ENCODE measurements at places on chromosomes 1 and 21. TPM values are rescaled to one million over a fixed set of nuclear protein-coding genes. Genes with fewer than 3 reads are reported as not detected.

RBM11 gene
- 7.2 TPM for total RNA-seq

FYB2 gene
- 2.1 TPM for total RNA-seq

ELAPOR1 gene
- total RNA-seq = 5.6 TPM

TMEM61 gene
- total RNA-seq = 2.4 TPM

CDC20 gene
- 0.50 TPM for total RNA-seq

BSND gene
- not detected for total RNA-seq

DNA sequence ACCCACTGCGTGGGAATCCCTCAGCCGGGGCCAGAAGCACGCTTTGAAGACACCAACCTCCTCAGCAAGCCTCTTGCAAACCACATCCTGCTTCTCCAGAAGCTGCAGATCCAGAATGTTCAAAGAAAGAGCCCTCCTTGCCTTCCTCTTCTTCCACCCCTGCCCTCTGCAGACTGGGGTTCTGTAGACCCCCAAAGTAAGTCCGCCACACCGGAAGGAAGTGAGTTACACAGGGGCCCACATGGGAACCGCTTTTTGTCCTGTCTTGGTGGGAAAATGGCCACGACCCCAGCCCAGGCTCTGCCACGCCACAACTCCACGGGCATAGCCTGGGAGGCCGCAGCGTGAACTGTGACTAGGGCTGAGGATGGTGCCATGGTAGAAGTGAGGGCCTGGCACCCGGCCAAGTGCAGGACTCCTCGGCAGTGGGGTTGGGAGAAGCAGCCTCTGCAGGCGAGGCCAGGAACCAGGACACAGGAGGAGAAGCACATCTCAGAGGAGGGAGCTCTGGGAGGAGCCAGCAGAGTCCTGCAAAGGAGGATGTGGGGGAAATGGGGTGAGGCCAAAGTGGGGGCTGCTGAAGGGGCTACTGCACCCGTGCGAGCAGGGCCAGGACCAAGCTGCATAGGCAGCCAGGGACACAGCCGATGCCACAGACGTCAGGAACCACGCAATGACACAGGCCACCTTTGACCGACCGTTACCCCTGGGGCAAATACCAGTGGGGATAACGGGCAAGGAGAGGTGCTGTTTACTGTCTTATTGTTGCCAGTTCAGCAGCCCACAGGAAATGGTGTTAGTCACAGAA, 30.9 kb downstream of the PDE9A start:
- no peak overlapping the region for H3K4me3 ChIP-seq
- H3K4me1 ChIP-seq = no peaks in the 10 kb centered on the region
- DNase-seq = no peak
- H3K27me3 ChIP-seq = no peaks in the 10 kb centered on the region

GRCh38 chr1:193524616-193525015, 338.2 kb upstream of the B3GALT2 start:
- H3K27me3 ChIP-seq = no peaks in the 10 kb centered on the region
- no peak overlapping the region for H3K4me3 ChIP-seq
- no peak overlapping the region for H3K27ac ChIP-seq

GRCh38 chr1:212284332-212284743, 872 bp upstream of the PPP2R5A start:
- no peaks in the 10 kb centered on the region for H3K36me3 ChIP-seq
- H3K27ac ChIP-seq = peak overlapping the region; percentile 47
- peak overlapping the region; percentile 80 for H3K4me3 ChIP-seq
- no peaks in the 10 kb centered on the region for H3K27me3 ChIP-seq

GRCh38 chr1:96722958-96723357, 1.4 kb downstream of the PTBP2 start:
- H3K4me3 ChIP-seq = peak overlapping the region; percentile 67
- no peaks in the 10 kb centered on the region for H3K36me3 ChIP-seq
- H3K4me1 ChIP-seq = peaks cover 5% of the 10 kb centered on the region
- H3K27ac ChIP-seq = peak overlapping the region; percentile 96
- no peak for DNase-seq
- no peaks in the 10 kb centered on the region for H3K27me3 ChIP-seq

GRCh38 chr1:66243548-66244130, 290.3 kb upstream of the SGIP1 start:
- no peak overlapping the region for H3K27ac ChIP-seq
- H3K36me3 ChIP-seq = no peaks in the 10 kb centered on the region
- DNase-seq = no peak
- H3K4me3 ChIP-seq = no peak overlapping the region
- H3K27me3 ChIP-seq = no peaks in the 10 kb centered on the region
- no peaks in the 10 kb centered on the region for H3K4me1 ChIP-seq

GRCh38 chr1:36994868-36995267, 39.4 kb downstream of the GRIK3 start:
- no peaks in the 10 kb centered on the region for H3K36me3 ChIP-seq
- no peak for DNase-seq
- H3K4me1 ChIP-seq = peaks cover 4% of the 10 kb centered on the region
- no peak overlapping the region for H3K4me3 ChIP-seq
- no peak overlapping the region for H3K27ac ChIP-seq

DNA sequence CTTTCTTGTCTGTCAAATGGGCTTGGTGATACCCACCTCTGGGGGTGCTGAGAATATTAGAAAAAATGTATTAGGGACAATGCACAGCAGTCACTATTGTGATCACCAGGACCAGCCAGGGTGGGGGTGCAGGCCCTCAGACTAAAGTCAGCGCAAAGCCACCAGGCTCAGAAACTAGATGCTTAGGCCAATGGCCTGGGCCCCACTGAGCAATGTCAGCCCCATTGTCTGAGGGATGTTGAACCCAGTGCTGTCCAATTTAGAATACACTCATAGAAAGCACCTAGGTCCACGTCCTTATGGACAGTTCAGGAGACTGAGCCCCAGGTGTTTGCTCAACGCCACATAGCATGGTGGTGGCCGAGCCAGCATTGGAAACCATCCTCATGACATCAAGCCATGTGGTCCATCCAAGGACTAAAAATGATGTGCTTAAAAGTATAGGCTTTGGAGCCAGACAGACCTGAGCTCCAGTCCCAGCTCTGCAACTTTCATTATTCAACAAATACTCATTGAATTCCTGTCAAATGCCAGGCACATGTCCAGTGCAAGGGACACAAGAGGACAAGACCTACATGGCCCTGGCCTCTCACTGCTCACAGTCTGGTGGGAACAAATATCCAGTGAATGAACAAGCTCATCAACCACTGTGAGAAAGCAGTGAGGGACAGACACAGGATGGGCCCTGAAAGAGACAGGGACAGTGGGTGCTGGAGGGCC, 273.8 kb downstream of the MATN1 start:
- no peak for DNase-seq
- H3K27me3 ChIP-seq = no peaks in the 10 kb centered on the region
- no peak overlapping the region for H3K27ac ChIP-seq
- no peaks in the 10 kb centered on the region for H3K36me3 ChIP-seq
- H3K4me1 ChIP-seq = no peaks in the 10 kb centered on the region

DNA sequence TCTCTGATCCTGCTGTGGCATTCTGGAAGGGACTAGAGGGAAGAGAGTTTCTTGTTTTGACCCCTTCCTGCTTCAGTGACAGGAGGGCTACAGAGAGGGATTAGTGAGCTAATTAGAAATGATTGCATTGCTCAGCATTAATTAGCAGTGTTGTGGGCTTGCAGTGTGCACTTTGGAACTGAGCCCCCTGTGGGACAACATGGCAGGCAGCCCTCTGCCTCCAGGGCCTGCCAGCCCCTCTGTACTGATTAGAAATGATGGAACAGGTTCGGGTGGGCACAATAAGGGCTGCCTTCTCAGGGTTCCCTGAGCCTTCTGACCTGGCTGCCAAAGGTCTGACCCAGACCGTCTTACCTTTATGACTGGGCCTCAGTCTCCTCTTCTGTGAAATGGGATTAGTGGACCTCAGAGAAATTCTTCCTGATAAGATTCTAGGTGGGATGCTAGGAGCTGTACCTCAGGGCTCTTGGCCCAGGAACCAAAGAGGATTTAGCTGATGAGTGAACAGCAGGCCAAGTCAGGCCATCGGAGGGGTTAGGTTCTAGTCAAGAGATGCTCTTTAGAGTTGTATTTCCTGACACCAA, 39.6 kb downstream of the TMEM53 start:
- peaks cover 2% of the 10 kb centered on the region for H3K4me1 ChIP-seq
- DNase-seq = no peak
- H3K27ac ChIP-seq = no peak overlapping the region
- H3K4me3 ChIP-seq = no peak overlapping the region
- no peaks in the 10 kb centered on the region for H3K36me3 ChIP-seq

DNA sequence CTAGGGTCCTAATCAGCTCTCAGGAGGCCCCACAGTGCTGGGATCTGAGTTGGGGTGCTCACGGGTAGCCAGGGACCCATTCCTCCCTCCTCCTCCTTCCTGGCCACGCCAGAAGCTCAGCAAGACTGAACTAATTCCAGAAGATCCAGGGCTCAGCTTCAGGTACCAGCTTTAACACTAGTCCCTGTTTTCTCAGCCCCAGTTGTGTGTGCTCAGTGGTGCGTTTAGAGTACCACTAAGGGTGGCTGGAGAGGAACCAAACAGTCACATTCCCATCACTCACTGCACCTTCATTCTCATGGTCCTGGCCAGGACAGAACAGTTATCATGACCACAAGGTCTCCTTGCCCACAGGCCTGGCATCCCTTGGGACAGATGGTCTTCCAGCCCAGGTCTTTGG, 20.8 kb downstream of the PKP1 start:
- no peaks in the 10 kb centered on the region for H3K4me1 ChIP-seq
- no peak overlapping the region for H3K4me3 ChIP-seq
- H3K27ac ChIP-seq = no peak overlapping the region
- H3K36me3 ChIP-seq = no peaks in the 10 kb centered on the region

- peak overlapping the region; percentile 93 for H3K4me3 ChIP-seq
- H3K36me3 ChIP-seq = no peaks in the 10 kb centered on the region
Observed at GRCh38 chr1:15849775-15850324, 2.3 kb downstream of the SPEN start.

- H3K4me3 ChIP-seq = no peak overlapping the region
- DNase-seq = no peak
- no peaks in the 10 kb centered on the region for H3K4me1 ChIP-seq
Observed at GRCh38 chr1:242199776-242200458, 201.0 kb upstream of the MAP1LC3C start.

DNA sequence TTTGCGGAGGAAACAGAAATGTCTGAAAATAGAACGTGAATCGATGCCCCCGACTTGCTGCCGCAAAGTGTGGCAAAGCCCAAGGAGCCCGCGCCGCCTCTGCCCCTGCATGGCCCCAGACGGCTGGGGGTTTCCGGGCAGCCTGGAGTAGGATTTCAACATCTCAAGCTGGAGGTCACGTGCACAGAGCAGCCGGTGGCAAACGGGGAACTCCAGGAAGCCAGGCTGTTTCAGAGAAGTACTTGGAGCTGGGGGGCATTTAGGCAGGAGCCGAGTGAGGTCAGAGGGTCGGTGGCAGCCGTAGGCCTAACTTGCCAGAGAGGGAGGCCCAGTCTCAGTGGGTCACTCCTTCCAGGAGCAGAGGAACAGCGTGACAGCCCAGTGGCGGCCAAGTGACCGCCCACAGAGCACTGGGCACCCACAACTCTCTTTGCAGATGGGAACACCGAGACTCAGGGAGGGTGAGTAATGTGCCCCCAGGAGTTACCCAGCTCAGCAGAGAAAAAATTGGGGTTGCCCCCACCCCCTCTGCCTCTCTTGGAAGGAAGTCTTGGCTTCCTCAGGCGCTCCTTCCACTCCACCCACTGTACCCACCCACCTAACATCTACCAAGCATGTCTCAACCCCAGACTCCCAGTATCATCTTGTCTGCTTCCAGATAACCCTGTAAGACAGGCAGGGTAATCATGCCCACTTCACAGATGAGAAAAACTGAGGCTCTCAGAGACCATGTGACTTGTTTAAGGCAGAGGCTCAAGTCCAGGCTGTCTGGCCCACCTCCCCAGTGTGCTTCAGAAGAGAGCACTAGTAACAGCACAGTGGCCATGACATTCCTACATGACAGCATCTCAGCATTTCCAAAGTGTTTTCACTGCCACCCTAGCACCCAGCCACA, 179.4 kb downstream of the HIVEP3 start:
- DNase-seq = no peak
- no peaks in the 10 kb centered on the region for H3K36me3 ChIP-seq
- no peaks in the 10 kb centered on the region for H3K4me1 ChIP-seq
- no peaks in the 10 kb centered on the region for H3K27me3 ChIP-seq
- H3K27ac ChIP-seq = no peak overlapping the region

DNA sequence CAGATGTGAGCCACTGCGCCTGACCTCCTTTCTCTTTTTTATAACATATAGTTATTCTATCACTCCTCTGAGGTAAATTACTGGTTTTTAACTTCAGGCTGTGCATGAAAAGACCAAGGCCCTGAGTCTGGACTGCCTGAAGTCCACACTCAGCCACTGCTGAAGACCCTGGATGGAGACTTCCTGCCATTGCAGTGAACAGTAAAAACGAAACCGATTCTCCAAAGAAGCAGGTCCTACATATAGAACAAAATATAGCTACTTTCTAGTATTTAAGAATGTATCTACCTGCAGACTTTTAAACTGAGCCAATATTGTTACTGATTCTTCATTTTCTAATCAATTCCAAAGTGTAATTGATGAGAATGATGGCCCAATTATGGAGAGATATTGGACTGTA, 232.8 kb downstream of the CHRM3 start:
- no peaks in the 10 kb centered on the region for H3K36me3 ChIP-seq
- H3K4me1 ChIP-seq = no peaks in the 10 kb centered on the region
- H3K4me3 ChIP-seq = no peak overlapping the region
- no peaks in the 10 kb centered on the region for H3K27me3 ChIP-seq

DNA sequence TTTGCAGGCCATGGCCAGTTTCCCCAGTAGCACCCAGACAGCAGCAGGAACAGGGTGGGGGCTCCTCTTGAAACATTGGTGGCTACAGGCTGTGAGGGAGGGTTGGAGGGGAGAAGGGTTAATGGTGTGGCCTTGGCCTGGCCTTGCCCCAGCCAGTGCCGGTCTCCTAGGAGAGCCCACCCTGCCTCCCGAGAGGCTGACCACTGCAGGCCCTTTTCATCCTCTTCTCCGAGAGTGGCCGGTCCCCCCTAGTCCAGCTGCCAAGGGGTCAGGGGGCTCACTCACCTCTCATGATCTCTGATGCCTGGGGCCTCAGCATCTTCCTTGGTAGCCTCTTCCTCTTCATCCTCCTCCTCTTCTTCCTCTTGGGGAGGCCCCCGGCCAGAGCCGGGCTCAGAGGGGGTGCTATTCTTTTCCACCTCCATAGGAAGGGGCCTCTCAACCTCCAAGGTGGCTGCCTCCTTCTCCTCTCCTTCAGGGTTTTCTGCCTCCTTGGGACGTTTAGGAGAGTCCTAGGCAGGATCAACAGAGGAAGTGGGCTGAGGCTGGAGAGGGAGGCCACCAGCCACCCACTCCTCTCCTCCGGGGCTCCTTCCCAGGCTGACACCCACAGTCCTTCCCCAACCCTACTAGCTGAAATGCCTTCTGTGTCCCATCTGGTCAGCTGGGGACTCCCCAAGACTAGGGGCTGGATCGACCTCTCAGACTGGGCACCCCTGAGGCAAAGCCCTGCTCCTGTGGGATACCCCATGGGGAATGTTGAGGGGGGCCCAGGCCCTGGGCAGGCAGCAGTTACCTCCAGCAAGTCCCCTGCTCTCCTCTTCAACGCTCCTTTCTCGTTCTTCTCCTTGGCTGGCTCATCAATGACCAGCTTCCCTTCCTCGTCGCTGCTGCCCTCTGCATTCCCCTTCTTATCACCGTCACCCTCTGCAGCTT, 2.7 kb upstream of the MRPL24 start:
- peaks cover 18% of the 10 kb centered on the region for H3K4me1 ChIP-seq
- no peak overlapping the region for H3K4me3 ChIP-seq
- no peaks in the 10 kb centered on the region for H3K36me3 ChIP-seq
- H3K27ac ChIP-seq = no peak overlapping the region

Measured in ovary (tissue), 10 donors.